CD4-positive, alpha-beta T cell (primary cell): ENCODE measurements at places on chromosomes 3 and 15.

DNA sequence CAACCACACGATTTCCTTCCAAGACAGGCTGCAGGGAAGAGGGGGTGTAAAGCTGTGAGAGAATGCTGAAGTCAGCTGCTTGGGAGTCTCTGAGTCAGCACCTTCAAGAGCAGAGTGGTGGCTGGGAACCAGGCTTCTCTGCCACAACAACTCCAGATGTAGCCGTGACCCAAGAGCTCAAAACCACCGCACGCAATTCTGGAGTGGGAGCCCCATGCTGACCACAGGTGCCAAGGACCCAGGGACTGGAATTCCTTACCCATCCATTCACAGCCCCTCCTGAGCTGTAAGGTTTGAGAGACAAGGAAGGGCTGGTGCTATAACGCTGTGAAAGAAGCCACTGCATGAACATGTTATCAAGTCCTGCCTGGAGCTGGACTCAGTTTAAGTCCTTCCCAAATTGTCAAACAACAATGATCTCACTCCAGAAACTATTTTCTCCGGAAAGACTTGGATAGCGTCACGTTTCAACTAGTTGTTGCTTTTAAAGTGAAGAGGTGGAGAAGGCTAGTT, 61.4 kb downstream of the UMPS start:
- DNase-seq = no peak

DNA sequence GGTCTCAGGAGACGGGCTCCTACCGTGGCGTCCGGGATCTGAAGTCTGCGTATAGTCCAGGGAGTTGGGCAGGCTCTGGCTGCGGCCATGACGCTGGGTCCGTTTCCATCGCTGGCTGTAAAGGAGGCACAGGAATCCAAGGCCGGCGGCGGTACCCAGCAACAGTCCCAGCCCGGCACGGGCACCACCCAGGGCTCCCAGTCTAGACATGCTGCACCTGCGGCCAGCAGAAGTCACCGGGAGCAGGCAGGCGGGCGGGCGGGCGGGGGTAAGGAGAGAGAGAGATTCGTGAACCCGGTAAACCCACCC, 526 bp downstream of the RMDN3 start:
- no peak for DNase-seq

DNA sequence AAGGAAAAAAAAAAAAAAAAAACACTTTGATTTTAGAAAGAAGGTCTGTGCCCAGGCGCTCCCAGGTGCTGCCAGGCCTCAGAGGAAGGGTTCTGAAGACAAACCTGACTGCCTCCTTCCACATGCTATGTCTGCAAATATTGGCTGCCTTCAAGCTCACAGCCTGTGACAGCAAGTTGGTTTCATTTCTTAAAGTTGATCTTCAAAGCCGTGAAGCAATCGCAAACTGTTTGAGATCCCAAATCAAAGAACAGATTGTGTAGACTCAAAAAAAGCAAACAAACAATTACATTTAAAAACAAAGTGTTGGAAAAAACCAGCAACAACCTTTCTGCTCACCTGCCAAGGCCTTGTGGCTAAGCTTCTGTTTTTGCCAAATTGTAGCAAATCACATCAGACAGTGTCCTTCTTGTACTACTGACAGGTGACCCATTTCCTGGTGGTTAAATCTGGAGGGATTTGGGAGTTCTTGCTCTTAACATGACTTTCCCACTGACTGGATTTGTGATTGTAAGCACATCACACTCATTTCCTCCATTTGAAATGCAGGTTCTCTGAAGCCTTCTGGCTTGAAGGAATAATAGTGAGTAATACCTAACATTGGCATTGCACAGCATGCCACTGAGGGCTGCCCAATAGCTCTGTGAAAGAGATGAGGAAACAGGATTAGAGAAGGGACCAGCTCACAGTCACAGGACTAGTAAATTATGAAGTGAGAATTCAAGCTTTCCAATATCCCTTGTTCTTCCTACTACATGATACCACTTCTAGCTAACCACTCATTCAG, 502.4 kb downstream of the LPP start:
- no peak for DNase-seq

DNA sequence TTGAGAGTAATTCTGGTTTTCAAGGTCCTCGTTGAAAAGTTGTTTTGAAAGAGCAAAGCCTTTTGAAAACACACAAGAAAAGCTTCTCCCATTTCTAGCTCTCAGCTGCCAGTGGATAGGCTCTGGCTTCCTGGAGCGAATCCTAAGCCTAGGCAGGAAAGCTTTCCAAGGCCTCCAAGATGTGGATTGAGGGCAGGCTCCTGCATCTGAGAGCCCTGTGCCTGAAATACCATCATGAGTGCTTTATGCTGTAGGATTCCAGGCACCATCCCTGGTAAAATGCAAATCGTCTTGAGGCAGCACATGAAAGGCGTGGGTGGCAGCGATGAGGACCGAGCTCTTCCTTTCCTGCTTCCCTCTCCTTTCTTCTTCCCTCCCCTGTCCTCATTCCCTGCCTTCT, 60.7 kb upstream of the CORO2B start:
- no peak for DNase-seq

GRCh38 chr3:127462111-127462655, 128.3 kb downstream of the TPRA1 start:
- no peak for DNase-seq

DNA sequence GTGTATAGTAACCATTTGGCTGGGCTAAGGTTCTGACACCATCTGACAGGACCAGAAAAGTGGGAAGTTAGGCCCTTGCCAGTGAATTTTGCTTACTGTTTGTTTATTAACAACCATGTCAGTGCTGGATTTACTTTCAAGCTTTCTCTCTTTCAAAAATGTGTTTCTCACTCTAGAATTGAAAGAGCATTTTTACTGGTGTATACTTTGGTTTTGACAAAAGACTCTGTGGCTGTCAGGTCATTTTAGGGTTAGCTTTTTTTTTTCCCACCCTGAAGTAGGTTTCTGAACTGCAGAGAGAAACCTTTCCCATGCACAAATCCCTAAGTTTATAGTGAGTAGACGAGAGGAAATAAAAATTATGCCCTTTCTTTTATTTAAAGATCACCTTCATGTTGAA, 230.0 kb upstream of the TBC1D5 start:
- DNase-seq = no peak

GRCh38 chr15:20358066-20358778, 183.4 kb downstream of the GOLGA6L6 start:
- no peak for DNase-seq

GRCh38 chr3:157261000-157261399, 101.1 kb upstream of the CCNL1 start:
- DNase-seq = no peak

GRCh38 chr3:17444865-17445264, 297.6 kb downstream of the TBC1D5 start:
- no peak for DNase-seq

DNA sequence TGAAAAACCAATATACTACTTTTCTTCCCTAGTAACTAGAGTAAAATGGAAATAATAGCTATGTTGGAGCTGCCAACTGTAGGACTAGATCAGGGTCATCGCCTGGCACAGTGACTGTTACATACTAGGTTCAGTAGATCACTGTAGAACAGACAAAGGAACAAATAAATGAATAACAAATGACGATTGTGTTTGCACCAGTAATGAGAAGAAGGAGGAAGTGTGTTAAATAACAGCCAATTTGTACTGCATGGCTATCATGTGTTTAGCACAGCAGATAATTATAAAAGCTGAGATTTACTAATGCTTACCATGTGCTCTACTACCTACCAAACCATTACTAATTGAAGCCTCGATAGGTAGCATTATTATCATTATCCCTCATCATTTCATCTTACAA, 85.3 kb upstream of the FXR1 start:
- no peak for DNase-seq

GRCh38 chr3:120460862-120461261, 10.1 kb upstream of the FSTL1 start:
- DNase-seq = no peak

GRCh38 chr3:24615177-24615576, 120.5 kb upstream of the THRB start:
- DNase-seq = no peak

GRCh38 chr15:90097475-90097874, 4.8 kb downstream of the IDH2 start:
- DNase-seq = no peak

GRCh38 chr15:43225201-43225949, 4.6 kb upstream of the EPB42 start:
- peak; percentile 15 for DNase-seq

DNA sequence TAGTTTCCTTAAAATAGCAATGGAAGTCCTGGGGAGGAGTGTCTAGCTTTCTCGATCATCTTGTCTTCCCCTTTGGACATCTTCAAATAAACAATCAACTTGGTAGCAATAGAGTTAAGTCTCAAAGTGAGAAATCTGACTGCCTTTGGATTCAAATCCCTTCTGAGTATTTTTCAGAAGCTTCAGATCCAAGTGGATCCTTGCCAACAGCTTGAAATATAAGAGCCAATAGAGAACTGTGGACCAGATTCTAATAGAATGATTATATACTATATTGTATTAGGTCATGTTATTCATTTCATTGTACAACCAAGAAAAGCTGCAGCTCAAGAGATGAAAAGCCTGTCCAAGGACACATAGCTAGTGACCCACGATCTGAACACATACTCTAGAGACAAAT, 60.2 kb downstream of the SYNPR start:
- no peak for DNase-seq

GRCh38 chr3:14921811-14922705, 25.3 kb upstream of the NR2C2 start:
- no peak for DNase-seq

GRCh38 chr15:36415643-36416042, 163.8 kb upstream of the CDIN1 start:
- no peak for DNase-seq

DNA sequence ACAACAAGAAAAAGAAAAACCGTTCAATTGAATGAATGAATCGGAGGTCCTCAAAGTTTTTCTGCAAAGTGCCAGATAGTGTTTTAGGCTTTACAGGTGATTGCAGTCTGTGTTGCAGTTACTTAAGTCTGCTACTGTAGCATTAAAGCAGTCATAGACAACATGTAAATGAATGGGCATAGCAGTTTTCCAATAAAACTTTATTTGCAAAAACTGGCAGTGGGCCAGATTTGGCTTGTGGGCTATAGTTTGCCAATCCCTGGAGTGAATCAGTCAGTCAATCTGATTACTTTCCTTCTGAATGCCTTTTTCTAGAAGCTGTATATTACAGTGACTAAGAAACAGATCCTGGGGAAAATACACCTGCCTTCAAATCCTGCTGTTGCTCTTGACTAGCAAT, 242.6 kb downstream of the LRTM1 start:
- no peak for DNase-seq

DNA sequence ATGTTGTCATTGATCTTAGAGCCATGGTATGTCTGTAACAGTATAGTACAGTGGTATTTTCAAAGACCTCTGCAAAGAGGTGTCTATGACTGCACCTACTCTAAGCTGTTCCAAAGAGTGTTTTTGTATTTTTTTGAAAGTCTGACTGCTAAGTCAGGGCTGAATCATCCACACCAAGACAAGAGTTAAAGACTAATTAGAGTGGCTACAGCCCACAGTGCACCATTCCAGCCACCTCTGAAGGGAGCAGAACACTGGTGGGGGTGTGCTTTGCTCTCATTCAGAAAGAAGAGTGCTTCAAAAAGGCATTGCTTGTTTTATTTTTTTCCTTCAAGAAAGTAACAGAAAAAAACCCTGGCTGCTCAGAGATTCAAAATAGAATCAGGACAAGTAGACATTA, 301.4 kb downstream of the GABRG3 start:
- no peak for DNase-seq

DNA sequence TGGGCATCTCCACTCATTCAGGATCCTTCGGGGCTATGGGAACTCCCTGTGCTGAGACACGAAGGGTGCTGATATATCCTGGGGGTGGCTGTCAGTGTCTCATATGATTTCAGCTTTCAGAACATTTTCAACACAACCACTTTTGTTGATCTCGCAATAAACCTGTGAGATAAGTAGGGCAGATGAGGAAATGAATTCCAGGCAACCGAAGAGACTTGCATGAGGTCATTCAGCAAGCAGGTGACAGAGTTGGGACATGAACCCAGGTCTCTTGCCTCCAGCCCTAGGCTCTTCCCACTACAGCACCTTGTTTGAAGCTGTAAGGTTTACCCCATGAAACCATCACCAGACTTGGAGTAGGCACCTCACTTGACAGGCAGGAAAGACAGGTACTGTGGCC, 16.6 kb downstream of the DUOX1 start:
- no peak for DNase-seq

GRCh38 chr15:84598250-84598649, 2.6 kb upstream of the ZSCAN2 start:
- DNase-seq = no peak

DNA sequence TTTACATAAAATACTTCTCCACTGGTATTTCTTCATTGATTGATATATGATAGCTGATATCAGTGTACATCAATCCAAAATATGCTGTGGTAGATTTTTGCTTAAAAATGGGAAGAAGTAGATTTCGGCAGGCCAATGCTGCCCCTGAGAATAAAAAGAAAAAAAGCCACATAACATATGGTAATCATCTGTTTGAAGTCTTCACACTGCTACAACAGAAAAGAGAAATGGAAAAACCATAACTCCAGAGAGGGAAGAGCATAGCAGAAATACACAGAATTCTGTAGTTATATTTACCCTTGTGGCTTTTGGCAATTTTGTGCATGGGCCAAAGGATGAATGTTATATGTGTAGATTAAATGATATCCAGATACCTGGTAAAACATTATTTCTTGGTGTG, 143.1 kb upstream of the KCNMB2 start:
- DNase-seq = no peak

DNA sequence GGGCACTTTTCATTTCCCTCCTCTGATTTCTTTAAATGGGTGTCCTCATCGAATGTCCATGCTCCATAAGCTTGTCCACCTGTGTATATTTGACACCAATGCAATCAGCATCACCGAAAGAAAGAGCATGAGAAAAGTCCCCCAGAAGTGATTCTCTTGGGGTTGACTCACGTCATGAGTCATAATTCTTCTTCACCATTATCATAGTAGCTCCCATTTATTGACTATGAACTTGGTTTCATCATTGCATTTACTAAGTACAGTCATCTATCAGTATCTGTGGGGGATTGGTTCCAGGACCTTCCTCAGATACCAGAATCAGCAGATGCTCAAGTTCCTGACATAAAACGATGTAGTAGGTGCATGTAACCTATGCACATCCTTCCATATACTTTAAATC, 372.5 kb upstream of the CFAP20DC start:
- no peak for DNase-seq

GRCh38 chr3:139157161-139157932, 112.7 kb upstream of the PRR23C start:
- no peak for DNase-seq

- no peak for DNase-seq
Observed at GRCh38 chr3:127781411-127782001, 40.8 kb downstream of the MGLL start.

GRCh38 chr3:185936273-185936629, 1.6 kb downstream of the TRA2B start:
- no peak for DNase-seq

GRCh38 chr15:43948691-43949325, 122.0 kb downstream of the WDR76 start:
- no peak for DNase-seq
